LNCaP clone FGC (cell line): ENCODE measurements at places on chromosomes 12 and 14.

DNA sequence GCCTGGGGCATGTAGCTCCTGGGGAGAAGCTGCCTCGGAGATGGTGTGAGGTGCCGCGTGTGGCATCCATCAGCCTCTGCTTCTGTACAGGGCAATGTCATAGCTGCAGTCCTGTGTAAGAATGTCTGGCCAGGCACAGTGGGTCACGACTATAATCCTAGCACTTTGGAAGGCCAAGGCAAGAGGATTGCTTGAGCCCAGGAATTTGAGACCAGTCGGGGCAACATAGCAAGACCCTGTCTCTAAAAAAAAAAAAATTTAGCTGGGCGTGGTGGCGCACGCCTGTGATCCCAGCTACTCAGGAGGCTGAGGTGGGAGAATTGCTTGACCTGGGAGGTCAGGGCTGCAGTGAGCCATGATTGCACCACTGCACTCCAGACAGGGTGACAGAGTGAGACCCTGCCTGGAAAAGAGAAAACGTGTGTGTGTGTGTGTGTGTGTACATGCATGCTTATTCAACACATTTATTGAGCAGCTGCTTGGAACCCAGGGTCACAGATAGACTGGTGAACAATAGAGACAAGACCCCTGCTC, 24.1 kb downstream of the RHOF start:
- DNase-seq, result no peak

GRCh38 chr14:104473649-104474494, 105.7 kb upstream of the C14orf180 start:
- DNase-seq, result no peak

- DNase-seq, result no peak
Measured at GRCh38 chr12:92952394-92952793, 23.3 kb upstream of the EEA1 start.

- DNase-seq, result no peak
Measured at GRCh38 chr12:5433081-5433844, 1.4 kb downstream of the NTF3 start.

DNA sequence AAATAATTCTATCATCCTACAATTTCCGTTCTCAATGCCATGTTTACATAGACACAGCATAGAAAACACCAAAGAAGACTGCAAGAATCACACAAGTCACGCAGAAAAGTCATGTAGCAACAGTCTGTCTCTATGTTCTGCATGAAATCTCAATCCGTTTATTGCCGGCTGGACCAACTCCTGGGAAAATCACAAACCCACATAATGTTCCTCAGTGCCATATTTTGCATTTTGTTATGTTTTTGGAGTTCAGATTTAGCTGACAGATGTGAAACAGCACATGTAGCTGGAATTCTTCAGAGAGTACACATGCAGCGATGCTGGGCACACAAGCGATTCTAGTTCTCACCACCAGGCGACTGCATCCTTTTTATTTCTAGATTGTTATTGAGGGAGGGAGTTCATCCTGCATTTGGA, 193.1 kb downstream of the APAF1 start:
- no peak for DNase-seq

GRCh38 chr12:117192057-117192456, 1.8 kb upstream of the FBXO21 start:
- DNase-seq, result no peak

DNA sequence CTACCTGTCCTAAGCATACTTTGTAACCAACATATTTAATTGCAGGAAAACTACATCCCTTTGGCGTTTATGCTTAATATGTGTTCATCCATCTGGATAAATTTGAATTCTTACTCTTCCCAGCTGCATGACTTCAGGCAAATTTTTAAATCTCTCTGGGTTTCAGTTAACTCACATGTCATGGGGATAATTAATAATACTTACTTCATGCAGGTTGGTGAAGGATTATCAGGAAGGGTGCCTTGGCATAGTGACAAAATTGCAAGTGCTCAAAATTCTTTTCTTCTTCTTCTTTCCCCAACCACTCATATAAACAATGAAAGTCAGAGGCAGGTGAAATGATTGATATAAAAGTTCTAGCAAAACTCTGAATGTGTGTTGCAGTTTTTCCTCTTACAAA, 15.9 kb downstream of the SYT10 start:
- no peak for DNase-seq

GRCh38 chr12:82756303-82756702, 69.6 kb downstream of the TMTC2 start:
- DNase-seq, result peak; percentile 68

DNA sequence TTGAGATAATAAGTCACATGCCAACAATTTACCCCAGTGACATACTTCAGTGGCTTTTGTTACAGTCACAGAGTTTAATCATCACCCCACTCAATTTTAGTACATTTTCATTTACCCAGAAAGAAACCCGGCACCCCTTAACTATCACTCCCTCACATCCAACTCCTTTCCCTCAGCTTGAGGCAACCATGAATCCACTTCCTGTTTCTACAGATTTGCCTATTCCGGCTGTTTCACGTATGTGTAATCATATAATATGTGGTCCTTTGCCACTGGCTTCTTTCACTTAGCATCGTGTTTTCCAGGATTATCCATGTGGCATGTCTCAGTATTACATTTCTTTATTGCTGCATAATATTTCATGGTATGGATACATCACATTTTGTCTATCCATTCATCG, 147.5 kb downstream of the CFAP54 start:
- no peak for DNase-seq

- DNase-seq, result no peak
Measured at GRCh38 chr12:75705749-75706711, 194.6 kb upstream of the KRR1 start.

- DNase-seq, result no peak
Measured at GRCh38 chr12:21551841-21552465, 25.9 kb downstream of the SPX start.

DNA sequence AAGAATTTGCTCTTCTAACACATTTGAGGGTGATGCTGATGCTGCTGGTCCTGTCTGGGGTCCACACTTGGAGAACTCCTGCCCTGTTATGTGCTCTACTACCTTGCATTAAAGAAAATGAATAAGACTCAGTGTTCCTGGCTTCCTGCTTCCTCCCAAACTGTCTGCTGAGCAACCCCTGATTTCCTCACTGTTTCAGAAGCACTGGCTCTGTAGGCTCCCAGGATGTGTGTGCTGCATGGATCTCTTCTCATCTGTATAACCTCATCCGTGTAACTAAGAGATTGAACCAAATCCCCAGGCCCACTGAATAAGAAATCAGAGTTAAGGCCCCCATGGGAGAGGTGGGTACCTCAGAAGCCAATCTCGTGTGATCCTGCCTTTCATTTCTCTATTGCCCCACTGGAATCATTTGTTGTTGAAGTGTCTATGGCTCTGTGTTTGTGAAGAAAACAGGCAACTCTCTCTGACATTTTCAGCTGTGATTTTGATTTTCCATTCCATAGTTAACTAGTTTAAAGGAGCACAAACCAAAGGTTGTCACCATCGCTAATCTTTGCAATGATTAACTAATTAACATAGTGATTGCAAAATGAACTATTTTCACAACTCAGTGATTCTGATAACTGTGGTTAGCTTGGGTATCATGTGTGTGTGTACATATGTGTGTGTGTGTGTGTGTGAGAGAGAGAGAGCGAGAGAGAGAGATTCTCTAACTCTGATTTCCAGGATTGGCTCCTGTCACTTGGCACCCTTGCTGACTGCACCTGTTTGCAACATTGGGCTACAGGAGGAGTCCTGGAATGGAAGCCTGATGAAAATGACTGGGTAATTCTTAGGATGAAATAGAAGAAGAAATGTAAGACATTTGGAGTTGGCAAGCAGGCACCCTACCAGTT, 196.2 kb downstream of the SLC38A4 start:
- no peak for DNase-seq

GRCh38 chr12:9036227-9036626, 46.9 kb downstream of the KLRG1 start:
- DNase-seq, result no peak

DNA sequence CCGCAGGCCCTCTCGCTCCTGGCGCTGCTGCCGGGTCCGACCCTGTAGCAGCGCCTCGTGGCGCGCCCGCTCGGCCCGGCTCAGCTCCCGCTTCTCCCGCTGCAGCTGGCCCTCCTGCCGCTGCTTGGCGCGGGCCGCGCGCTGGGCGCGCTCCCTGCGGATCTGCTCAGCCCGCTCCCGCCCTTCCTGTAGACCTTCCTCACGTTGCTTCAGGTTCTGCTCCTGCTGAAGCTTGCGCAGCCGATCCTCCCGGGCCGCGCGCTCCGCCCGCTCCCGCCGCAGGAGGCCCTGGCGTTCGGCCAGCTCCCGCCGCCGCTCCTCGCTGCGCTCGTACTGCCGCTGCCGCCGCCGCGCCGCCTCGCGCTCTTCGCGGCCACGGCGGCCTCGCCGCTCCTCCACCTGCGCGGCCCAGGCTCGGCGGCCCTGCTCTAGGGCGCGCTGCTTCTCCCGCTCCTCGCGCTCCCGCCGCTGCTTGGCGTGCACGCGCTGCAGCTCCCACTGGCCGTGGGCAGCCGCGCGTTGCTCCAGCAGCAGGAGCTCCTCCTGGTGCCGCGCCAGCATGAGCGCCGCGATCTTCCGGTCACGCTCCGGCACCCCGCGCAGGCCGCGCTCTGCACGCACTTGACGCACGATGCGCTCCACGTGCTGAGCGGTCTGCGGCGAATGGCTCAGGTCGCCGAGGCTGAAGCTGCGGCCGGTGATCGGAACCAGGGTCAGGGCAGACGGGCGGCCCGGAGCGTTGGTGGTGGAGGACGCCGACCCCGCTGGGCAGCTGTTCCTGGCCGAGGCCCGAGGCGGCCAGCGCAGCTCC, 2.4 kb downstream of the CCDC177 start:
- DNase-seq, result peak; percentile 51

DNA sequence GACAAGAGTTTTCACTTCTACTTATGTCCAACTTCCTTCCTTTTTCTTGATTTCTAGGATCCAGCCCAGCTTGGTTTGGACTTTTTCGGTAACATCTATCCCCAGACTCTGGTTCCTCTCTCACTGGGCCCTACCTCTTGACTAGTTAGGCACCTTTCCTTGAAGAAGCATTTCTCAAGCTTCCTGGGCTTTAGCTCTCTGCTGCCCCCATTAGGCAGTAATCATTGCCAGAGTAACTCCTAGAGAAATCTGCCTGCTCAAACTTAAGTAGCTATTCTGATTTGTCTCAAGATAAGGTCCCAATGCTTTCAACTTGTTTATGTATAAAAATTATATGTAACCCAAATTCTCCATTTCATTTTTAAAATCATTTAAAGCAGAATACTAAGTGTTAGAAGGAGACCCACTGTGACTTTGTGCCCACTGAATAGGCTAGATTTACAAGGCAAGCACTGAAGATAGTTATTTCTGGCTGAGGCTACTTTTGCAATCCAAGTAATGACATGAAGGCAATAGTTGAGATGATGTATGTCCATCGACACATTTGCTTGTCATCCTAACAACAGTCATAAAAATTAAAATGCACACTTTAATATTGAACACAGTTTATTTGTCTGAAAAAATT, 275.0 kb upstream of the G2E3 start:
- DNase-seq, result peak; percentile 58

DNA sequence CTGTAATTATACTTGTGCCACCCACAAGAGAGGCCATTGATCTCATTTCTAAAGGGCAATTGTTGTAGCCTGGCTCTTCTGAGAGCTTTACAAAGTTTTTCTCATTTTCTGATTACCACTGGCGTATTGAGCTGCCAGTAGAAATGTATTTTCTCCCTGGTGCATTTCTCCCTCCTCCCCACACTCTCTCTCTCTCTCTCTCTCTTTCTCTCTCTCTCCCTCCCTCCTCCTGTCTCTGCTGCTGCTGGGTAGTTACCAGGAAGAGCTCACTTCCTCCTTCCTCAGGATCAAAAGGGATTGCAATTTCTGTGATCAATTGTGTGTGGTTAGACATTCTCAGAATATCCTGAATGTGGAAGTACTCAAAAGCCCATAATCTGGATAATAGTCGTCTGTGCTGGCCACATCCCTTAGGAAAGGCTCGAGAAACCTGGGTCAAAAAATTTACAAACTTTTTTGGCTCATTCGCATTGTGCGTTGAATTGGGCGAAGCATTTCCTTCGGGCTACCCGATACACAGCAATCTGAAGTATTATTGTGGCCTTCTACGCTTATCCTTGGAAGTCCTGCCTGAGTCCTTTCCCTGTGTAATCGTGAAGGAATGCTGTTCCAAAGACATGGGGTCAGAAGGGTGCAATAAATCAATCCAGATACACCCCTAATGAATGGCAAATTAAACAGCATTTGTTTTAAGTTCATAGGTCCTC, 254.8 kb downstream of the MSRB3 start:
- DNase-seq, result no peak

DNA sequence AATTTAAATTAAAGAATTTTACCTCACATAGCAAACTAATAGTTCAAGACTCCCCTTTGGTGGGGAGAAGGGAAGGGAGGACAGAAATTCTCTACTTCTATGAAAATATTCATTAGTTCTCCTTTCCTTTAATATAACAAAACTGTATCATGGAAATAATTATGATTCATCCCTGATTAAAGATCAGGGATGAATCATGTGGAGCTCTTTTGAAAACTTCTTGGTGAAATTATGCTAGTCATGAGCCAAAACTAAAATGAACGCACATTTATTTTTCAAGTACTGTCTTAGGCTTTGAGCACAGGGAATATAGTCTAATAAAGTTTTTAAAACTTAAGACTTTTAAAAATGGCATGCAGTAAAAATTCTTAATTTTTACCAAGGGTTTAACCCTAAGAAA, 17.1 kb downstream of the TMBIM4 start:
- no peak for DNase-seq

GRCh38 chr12:130120012-130120805, 42.1 kb upstream of the FZD10 start:
- no peak for DNase-seq

- DNase-seq, result no peak
Measured at GRCh38 chr12:52043386-52044212, 7.6 kb upstream of the NR4A1 start.

DNA sequence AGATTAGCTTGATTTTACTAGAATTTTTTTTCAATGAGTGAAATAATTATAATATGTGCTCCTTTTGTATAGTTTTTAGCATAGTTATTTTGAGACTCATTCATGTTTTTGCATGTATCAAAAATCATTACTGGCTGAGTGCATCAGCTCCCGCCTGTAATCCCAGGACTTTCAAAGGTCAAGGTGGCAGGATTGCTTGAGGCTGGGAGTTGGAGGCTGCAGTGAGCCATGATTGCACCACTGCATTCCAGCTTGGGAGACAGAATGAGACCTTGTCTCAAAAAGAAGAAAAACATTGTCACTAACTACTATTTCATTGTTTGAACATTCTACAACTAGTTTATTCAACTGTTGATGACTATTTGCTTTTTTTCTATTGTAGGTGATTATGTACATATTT, 802.7 kb downstream of the SLC16A7 start:
- DNase-seq, result no peak

GRCh38 chr12:103442182-103442555, 53.6 kb downstream of the C12orf42 start:
- no peak for DNase-seq

DNA sequence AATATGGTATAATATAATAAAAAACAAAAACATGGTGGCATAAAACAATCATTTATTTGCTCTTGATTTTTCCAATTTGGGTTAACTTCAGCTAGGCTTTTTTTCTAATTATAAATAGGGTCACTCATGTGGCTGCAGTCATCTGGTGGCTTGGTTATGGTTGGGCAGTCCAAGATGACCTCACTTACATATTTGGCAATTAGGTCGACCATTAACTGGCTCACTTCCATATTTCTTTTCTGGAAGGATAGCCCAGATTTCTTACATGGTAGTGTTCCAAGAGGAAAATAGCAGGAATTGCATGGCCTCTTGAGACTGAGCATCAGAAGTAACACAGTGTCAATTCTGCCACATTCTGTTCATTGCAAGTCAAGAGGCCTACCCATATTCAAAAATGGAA, 153.4 kb downstream of the FUT8 start:
- no peak for DNase-seq
